ENCODE measurements at places on chromosomes 5 and 9.
A peak's percentile ranks its signal among the peaks of the same experiment; 100 is the strongest.

- DNase-seq, result peak; percentile 59
Measured at GRCh38 chr9:121735065-121735792, 83.8 kb downstream of the DAB2IP start.

GRCh38 chr9:35051069-35051967, 21.1 kb downstream of the VCP start:
- DNase-seq, result peak; percentile 96

- no peak for DNase-seq
Measured at GRCh38 chr5:124880903-124881697, 134.7 kb upstream of the ZNF608 start.

- no peak for DNase-seq
Measured at GRCh38 chr9:23532282-23532681, 293.8 kb downstream of the ELAVL2 start.

GRCh38 chr9:97514531-97514930, 13.1 kb downstream of the TMOD1 start:
- DNase-seq, result no peak

DNA sequence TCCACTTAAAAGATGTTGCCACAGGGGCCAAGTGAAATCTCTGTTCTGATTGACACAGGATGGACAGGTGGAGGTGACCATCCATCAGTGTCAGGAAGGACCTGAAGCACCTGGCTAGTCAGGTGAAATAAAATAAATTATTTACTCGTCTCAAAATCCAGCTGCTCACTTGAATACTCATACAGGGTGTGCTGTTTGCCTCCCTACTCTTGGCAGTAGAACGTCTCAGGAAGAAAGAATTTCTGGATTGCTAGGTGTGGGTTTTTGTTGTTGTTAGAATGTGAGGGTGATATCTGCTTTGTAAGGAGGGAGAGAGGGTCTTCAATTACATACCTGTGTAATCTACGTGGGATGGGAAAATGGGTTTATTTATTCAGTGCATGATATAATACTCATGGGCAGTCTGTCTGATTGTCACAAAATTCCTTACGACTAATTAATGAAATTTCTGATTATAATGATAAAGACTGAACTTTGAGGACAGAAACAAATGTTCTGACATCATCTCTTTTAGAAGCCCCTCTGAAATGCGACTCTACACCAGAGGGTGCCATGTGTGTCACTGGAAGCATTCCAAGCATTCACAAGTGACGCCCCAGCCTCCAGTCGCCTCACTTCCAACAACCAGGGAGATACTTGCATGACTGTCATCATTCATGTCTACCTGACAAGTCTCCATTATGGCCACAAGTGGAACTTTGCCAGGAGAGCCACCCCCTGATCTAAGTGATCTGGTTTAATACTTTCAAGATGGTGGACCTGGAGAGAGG, 218.4 kb downstream of the GAPVD1 start:
- no peak for DNase-seq

GRCh38 chr5:172633403-172633970, 7.6 kb upstream of the NEURL1B start:
- no peak for DNase-seq

DNA sequence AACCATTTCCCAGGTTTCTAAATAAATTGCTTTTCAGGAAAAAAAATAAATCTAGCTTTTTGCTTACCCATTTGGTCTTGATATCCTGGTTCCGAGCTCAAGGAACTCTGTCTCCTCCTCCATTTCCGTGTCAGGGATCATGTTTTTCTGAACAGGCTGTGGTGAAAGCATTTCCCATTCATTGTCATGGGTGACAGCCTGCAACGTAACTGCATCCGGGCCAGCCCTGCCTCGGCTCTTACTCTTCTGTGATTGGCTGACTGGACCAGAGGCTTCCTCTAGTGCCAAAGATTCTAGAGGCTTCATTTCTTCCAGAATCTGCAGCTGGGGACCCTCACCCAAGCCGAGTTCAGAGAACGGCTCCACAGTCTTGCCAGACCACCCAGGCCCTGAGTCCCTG, 61.0 kb upstream of the PCA3 start:
- no peak for DNase-seq

DNA sequence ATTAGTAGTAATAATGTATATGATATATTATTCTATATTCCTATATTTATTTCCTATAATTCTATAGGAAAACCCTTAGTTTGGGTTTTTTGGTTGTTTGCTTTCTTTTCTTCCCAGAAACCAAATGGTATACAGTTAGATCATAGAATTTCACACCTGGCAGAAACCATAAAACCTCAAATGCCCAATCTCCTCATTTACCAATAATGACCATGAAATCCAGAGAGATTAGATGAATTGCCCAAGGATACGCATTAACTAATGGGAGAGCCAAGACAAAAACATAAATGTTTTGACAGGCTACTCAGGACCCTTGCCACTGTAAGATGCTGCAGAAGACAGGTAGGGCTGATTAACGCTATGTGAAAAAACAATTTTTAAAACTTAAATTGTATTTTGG, 158.7 kb upstream of the FST start:
- no peak for DNase-seq

DNA sequence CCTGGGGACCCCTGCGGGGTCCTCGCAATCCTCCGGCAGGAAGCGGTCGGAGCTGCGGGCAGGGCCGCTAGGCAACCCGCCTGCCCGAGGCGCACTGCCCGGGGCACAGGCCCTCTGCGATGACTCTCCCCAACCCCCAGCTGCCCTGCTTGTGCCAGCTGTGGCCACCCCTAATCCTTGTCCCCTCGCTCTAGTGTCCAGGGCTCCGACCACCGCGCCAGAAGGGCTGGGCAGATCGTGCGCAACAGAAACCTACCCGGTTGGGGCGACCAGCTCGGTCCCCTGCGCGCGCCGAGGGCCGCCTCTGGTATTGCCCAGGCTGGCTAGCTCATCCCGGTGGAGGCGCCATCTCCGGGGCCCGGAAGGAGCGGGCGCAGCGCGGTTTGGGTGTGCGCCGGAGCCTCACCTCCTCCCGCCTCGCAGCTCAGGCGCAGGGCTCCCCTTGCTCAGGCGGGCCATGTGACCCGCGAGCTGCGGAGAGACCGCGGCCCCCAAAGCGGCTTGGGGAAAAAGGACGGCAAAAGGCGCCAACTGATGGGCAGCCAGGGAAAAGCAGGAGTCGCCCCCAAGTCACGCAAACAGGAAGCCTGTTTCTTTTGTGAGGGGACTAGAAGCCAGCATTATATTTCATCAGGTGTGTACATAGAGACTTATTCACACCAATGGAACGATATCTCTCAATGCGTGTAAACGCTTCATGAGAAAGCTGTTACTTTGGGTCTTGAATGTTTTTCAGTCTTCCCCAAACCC, 46.8 kb upstream of the RNF20 start:
- peak; percentile 92 for DNase-seq

GRCh38 chr5:14617441-14617840, 35.8 kb downstream of the OTULINL start:
- DNase-seq, result no peak

DNA sequence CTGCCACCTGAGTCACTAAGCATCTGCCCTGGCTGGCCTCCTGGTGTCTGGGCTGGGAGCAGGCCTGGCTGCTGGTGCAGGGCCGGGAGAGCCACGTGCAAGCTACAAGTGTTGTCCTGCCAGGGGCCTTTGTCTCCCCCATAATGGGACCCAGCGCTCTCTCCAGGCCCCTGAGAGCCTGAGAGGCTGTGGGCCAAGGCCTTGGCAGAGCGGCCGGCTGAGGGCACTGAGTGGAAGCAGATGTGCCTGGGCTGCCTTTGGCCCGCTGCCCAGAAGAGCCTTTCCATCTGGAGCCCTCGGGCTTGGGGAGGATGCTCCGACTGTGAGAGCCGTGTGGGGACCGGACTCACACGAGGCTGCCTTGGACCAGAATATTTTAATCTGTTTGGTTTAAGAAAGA, 185.5 kb downstream of the RGS3 start:
- peak; percentile 40 for DNase-seq

GRCh38 chr5:36242534-36243485, 1.1 kb upstream of the NADK2 start:
- DNase-seq, result peak; percentile 30

DNA sequence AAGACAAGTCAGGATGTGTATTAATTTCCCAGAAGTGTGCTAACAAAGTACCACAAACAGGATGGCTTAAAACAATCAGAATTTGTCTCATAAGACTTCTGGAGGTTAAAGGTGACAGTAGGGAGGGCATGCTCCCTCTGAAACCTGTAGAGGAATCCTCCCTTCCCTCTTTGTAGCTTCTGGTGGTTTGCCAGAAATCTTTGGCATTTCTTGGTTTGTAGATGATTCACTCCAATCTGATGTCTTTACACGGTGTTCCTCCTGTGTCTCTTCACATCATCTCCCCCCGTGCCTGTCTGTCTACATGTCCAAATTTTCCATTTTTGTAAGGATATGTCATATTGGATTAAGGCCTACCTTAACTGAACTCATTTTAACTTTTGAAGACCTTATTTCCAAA, 471.5 kb downstream of the ZNF608 start:
- no peak for DNase-seq

- peak; percentile 74 for DNase-seq
Measured at GRCh38 chr5:142600611-142601358, 85.1 kb downstream of the FGF1 start.

- DNase-seq, result no peak
Measured at GRCh38 chr5:142872217-142872616, 102.0 kb downstream of the ARHGAP26 start.

DNA sequence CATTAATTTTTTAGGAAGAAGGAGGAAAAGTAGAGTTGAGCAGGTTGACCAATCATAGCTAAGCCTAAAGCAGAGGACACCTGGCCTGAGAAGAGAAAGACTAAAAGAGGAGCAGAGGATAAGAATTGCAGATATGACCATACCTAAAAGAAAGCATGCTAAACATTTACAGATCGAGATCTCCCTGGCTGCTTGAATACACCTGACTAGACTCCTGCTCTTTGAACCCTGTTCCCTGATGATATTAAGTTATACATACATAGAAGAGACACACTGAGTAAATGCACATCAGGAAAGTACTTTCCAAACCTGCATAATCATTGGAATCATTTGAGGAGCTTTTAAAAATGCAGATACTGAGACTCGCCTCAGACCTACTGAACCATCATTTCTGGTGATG, 232.3 kb upstream of the ELL2 start:
- DNase-seq, result no peak

- no peak for DNase-seq
Measured at GRCh38 chr5:55929020-55929799, 65.6 kb downstream of the IL6ST start.

- no peak for DNase-seq
Measured at GRCh38 chr5:56535347-56535746, 280.0 kb upstream of the MAP3K1 start.

DNA sequence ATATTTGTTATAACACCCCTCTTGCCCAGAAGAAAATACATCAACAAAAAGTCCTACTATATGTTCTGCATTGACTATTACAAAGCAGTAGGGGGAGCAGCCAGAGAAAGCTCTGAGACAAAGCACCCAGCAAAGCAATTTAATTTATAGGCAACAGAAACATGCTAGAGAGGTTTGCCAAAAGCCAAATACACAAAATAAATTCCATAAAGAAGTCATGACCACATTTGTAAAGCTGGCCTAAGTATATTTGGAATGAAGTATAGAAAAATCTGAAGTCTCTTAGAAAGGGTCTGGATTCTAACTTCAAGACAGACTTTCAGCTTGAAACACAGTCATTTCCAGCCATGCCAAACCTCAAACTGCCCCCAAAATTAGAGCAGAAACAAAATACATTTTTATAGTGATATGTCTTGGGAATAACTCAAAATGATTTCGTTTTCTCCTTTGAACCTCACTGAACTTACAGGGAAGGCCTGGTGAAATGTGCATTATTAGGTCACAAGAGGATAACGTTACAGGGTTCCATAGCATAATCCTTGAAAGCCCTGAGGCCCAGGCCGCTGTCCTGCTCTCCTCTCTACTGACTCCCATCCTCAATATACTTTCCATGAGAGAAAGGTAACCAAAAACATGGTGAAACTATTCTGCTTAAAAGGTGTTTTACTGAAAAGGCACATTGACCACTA, 451.8 kb downstream of the RAB3C start:
- no peak for DNase-seq

DNA sequence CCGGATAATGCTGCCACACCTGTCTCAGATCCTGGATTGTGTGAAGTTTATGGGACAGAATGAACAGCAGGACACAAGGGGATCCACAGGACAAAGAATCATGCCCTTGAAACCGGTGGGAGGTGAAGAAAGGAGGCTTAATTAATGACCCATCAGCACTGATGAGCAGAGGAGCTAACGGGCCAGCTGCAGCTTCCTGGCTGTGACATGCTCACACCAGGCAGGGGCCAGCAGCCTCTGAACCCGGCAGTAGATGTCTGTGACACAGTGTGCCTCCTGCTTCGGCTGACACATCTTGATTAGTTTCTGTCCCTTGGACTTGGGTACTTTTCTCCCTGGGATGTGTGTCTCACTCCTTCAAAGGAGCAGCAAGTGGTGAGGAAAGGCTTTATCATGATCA, 328.8 kb upstream of the BRINP1 start:
- DNase-seq, result no peak

GRCh38 chr5:66860199-66860975, 264.2 kb downstream of the MAST4 start:
- DNase-seq, result no peak

- no peak for DNase-seq
Measured at GRCh38 chr5:71740015-71740753, 21.1 kb downstream of the CARTPT start.

DNA sequence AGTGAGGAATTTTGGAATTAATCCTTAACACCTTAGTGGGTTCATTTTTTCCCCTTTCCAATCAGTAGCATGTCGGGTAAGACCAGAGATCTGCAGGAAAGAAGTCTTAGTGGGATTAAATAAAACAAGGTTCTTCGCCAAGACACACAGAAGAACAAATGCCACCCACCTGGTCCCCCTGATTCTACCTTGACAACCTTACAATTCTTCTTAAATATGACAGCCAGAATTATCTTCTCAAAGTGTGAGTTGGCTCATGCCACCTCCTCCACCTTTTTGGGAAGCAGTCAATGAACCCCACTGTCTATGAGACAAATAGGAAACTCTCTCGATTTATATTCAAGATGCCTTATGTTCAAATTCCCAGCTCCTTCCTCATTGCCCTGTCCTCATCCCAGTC, 105.1 kb downstream of the BRINP1 start:
- DNase-seq, result no peak

DNA sequence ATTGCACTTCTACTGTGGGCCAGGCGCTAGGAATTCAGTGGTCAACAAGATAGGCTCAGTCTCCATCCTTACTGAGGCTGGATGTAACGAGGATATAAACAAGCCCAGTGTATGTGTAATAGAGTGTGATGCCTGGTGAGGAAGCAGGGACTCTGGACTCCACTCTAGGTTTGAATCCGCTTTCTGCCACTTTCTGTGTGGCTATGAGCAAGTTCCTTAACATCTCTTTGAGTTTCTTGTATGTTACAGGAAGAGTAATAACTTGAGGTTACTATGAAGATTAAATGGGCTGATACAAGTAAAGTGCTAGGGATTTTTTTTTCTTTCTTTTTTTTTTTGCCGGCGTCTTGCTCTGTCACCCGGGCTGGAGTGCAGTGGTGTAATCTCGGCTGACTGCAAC, 12.4 kb downstream of the DOCK2 start:
- DNase-seq, result no peak

GRCh38 chr9:33437898-33438297, 9.5 kb downstream of the AQP3 start:
- DNase-seq, result no peak

Measured in G401 (cell line).